ENCODE measurements at places on chromosomes 6 and 20.
A peak's percentile ranks its signal among the peaks of the same experiment; 100 is the strongest.

DNA sequence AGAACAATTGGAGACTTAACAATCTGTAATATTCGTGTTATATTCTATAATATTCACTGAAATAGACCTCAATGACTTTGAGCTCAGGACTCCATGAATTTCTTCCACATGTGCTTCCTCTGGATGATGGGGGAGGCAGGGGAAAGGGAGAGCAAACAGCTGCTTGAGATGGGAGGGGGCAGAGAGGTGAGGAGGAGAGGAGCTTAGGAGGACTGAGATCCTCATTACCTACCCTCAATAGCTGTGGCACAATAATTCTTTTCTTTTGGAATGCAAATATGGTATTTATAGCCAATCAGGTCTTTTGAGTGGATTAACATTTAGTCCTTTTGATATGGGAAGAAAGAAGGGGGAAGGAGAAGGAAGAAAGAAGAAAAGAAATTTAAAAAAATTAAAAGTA lies 64.1 kb upstream of the ZNF217 start:
- DNase-seq: no peak

- no peak for DNase-seq
Measured at GRCh38 chr6:142819603-142820337, 125.2 kb downstream of the HIVEP2 start.

GRCh38 chr20:50594231-50594590 lies 84.0 kb downstream of the PTPN1 start:
- DNase-seq: no peak

GRCh38 chr6:169045486-169045885 lies 208.2 kb downstream of the THBS2 start:
- no peak for DNase-seq

DNA sequence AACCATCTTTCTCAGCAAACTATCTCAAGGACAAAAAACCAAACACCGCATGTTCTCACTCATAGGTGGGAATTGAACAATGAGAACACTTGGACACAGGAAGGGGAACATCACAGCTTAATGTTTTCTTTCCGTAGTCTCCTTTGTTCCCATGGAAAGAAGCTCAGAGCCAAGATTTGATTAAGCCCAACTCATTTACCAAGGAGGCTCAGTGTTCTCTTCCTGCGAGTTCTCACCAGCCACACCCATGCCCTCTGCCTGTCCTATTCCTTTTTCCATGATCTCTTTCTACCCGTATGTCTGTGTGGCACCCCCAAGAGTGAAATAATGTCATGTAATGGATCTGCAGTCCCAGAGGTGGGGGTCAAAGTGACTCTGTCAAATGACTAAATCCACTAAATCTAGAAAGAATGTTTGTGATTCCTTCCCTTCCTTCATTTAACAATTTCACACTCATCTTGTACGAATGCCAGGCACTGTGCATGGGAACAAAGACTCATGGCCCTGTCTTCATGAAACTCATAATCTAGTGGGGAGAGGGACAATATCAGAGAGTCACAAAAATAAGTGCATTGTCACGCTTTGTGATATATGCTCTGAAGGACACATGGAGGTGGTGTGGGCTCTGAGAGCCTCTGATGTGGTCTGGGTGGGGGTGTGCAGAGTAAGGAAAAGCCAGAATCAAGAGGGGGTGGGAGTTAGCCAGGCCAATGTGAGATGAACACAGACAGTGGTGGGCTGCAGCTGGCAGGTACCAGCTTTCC lies 292.1 kb downstream of the CDC5L start:
- DNase-seq: no peak

DNA sequence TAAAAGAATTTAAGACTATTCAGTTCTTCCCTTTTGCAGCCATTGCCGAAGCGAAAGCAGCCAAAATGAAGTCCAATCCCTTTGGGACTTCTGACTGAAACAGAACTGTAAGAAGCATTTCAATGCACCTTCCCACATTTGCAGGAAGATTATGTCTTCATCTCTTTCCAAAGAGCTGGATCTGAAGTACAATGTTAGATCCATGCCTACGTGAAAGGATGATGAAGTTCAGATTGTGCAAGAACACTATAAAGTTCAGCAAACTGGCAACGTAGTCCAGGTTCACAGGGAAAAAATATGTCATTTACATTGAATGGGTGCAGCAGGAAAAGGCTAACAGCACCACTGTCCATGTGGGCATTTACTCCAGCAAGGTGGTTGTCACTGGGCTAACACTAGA lies 6.0 kb upstream of the FILIP1 start:
- no peak for DNase-seq

DNA sequence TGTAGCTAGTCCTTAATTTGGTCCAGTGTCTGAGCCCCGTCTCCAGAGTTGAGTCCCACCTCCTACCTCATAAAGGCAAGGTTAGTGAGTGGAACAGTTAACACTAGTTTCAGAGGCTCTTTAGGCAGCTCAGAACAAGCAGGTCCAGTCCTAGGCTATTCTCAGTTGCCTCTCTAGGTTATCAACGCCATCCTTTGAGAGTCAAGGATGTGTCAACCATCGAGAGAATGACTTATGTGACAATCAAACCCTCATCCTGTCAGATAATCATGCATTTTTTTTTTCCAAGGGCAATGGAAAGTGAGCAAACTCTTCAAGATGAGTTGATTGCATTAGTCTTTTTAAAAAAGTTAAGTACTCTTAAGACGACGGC lies 64.0 kb upstream of the TXNDC5 start:
- DNase-seq: no peak

DNA sequence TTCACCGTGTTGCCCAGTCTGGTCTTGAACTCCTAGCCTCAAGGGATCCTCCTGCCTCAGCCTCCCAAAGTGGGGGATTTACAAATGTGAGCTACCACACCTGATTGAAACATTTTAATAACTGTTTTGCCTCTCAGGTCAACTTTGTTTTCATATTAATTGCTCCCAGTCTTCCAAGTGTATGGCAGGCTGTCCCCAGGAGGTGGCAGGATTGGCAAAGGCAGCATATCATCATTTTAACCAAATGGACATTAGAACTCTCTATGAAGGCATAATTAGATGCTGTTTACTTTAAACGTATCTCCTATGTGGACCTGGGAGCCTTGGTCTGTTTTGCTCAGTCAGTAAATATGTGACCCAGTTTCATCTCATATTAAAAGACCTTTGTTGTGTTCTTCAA lies 59.2 kb upstream of the CSE1L start:
- DNase-seq: no peak

- DNase-seq: no peak
Measured at GRCh38 chr6:41336824-41337223, 1.4 kb downstream of the NCR2 start.

DNA sequence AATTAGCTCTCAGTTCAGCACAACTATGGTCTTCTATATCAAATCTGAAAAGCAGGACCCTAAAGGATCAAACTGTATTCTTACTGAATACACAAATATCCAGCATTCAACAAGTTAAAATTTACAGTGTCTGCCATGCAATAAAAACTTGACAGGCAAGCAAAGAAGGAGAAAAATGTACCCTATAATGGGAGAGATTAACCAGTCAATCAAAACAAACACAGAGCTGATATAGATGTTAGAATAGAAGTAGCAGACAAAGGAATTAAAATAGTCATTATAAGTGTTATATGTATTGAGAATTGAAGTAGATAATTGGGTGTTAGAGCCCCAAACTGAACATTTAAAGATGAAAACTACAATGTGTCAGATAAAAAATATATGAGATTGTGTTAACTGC lies 914.9 kb downstream of the EPHA7 start:
- DNase-seq: no peak

DNA sequence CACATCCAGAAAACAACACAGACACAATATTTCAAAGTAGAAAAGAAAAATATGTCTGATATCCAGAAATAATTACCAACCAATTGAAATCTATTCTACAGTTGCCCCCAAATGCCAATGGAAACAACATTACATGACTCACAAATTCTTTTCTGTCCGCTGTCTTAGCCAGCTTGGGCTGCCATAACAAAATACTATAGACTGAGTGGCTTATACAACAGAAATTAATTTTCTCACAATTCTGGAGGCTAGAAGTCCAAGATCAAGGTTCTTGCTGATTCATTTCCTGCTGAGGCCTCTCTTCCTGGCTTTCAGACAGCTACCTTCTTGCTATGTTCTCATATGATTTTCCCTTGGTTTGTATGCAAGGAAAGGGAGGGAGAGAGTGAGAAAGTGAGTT lies 698.1 kb downstream of the DHX35 start:
- DNase-seq: no peak

DNA sequence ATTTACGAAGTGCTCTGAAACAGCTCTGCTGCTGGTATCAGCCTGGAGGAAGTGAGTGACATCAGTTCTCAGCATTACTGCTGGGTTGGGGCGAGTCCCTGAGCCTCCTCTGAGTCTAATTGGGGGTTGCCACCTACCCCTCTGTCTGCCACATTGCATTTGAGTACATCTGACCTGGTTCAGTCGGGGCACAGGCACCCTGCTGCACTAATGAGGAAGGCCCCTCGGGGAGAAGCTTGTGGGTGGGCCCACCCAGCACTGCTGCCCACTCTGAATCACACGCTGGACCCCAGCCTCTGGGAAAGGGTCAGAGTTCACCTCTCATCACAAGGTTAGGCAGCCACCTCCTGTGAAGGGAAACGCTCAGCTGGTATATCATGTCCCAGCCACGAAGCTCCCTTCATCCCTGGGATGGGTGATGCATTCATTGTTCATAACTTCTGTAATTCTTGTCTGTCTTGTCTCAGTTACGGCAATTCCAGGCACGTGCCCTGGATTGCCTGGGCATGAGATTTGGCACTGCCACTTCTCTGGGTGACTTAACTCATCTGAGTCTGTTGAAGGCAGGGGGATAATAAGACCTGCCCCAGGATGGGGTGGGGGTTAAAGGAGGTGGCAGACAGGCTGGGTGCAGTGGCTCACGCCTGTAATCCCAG lies 13.3 kb downstream of the DNMT3B start:
- no peak for DNase-seq

GRCh38 chr6:79512014-79512413 lies 25.2 kb downstream of the LCA5 start:
- no peak for DNase-seq

- DNase-seq: peak; percentile 8
Measured at GRCh38 chr20:16434062-16434664, 139.1 kb downstream of the KIF16B start.

DNA sequence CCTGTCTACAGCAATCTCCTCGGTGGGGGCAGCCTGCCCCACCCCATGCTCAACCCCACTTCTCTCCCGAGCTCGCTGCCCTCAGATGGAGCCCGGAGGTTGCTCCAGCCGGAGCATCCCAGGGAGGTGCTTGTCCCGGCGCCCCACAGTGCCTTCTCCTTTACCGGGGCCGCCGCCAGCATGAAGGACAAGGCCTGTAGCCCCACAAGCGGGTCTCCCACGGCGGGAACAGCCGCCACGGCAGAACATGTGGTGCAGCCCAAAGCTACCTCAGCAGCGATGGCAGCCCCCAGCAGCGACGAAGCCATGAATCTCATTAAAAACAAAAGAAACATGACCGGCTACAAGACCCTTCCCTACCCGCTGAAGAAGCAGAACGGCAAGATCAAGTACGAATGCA lies 19.4 kb downstream of the PRDM1 start:
- DNase-seq: no peak

DNA sequence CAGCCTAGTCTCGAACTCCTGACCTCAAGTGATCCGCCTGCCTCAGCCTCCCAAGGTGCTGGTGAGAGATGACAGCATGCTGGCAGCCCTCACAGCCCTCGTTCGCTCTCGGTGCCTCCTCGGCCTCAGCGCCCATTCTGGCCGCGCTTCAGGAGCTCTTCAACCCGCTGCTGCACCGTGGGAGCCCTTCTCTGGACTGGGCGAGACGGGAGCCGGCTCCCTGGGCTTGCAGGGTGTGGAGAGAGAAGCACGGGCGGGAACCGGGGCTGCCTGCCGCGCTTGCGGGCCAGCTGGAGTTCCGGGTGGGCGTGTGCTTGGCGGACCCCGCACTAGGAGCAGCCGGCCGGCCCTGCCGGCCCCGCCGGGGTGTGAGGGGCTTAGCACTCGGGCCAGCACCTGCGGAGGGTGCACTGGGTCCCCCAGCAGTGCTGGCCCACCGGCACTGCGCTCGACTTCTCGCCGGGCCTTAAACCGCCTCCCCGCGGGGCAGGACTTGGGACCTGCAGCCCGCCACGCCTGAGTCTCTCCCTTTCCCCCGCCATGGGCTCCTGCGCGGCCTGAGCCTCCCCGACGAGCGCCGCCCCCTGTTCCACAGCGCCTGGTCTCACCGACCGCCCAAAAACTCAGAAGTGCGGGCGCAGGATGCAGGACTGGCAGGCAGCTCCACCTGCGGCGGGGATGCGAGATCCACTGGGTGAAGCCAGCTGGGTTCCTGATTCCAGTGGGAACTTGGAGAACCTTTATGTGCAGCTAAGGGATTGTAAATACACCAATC lies 31.5 kb upstream of the RANBP9 start:
- DNase-seq: no peak

DNA sequence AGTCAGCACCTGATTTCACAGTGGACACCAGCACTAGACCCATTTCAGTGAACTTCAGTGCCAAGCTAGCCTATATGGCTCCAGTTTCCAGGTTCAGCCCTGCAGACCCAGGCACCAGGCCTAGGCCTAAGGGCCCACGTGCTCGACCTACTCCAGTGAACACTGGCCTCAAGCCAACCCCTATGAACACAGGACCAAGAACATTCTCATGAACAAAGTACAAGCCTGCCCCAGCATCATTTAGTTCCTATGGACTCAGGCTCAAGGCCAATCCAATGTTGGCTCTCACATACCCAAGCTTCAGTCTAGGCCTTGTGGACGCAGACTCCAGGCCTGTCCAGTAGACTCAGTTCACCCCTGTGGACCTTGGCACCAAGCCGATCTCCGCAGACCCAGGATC lies 385.5 kb downstream of the DHX35 start:
- DNase-seq: no peak

DNA sequence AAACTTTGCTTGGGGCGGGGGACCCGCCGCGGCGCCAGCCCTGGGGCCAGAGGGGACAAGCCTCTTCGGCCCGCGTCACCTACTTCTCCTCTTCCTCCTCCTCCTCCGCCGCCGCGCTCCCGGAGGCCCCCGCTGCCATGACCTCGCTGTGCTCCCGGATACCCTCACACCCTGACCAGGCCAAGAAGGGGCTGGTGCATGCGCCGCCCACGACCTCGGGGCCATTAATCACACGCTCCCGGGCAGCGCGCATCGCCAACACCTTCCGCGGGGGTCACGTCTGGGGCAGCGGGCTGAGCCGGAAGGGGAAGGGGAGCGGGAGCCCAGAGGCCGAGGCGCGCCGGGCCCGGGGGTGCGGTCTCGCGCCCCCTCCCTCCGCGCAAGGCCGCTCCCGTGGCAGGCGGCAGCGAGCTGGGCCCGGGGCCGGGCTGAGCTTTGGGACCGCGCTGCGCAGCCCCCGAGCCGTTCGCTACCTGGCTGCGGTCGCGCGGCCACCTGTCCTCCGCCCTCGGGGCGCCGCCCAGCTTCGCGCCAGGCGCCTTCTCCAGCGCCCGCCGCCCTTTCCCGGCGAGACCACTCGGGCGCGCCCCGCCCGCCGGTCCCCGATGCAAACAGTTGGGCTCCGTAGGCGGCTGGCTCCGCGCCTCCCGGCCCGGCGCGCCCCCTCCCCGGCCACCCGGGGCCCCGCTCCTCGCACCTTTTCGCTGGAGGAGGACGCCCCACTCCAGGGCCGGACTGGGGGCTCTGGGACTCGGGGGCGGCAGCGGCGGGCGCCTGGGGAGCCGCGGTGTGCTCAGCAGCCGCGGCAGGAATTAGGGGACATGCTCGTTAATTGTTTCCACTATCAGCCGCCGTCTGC lies 575 bp upstream of the CNR1 start:
- DNase-seq: no peak

All from activated CD4-positive, alpha-beta T cell treated with anti-CD3 and anti-CD28 coated beads, Interleukin-2, amount 50 U/mL, for 24 hours (primary cell).